ENCODE measurements at places on chromosomes 4 and X.

DNA sequence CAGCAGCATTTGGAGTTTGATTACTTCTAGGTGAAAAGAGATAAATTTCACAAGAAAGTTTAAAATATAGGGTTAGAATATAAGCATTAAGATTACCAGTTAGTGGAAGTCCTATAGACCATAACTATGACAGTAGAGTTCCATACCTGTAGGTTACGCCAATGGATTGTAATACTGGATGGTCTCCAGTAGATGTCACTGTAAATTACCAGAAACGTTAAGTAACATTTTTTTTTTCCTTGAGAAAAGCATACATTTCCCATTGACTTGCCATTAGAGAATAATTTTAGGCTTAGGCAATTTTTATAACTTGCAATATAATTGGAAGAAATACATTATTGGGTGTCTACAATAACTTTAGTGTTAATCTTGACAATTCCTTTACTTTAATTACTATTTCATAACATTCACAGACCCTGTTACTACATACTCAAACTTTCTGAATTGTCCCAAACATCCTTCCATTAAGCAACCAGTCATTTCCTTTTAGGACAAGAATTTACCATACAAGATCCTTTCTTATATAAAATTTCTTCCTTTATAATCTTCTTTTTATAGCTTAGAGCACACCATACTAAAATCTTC lies 304.1 kb upstream of the TECRL start:
- no peak for DNase-seq

GRCh38 chr4:6439120-6439762 lies 33.2 kb downstream of the PPP2R2C start:
- DNase-seq = no peak

GRCh38 chr4:180578175-180578574 lies 1665.0 kb upstream of the TENM3 start:
- no peak for DNase-seq

GRCh38 chr4:75714704-75715103 lies 9.7 kb upstream of the USO1 start:
- DNase-seq = no peak

DNA sequence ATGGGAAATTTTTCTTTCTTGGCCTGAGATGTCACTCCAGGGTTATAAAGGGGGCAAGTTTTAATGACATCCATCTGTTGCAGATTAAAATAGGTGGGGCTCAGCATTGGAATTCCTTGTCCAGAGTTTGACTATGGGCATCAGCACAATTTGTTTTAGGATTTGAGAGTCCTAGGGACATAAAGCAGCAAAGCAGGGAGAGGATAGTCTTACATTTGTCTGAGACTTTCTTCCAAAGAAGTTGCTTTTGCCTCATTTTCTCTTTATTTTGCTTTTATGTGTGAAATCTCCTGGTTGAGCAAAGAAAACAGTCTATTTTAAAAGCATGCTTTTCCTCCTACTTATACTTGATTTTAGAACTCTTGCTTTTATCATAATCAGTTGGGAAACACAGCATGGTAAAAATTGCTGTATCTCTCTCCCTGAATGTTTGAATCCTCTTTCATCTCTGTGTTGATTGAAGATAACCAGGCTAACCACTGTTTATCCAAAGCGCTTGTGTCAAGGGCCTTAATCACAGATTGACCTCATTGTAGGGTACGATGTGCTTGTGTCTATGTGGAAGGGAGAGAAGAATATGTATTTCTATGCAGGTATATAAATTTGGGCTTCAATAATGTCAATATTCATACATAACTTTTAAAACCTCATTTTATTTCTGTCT lies 121.5 kb downstream of the ANK2 start:
- no peak for DNase-seq

GRCh38 chrX:112636288-112636687 lies 43.5 kb downstream of the LHFPL1 start:
- DNase-seq = no peak

GRCh38 chrX:22963196-22963595 lies 36.6 kb upstream of the DDX53 start:
- DNase-seq = no peak

DNA sequence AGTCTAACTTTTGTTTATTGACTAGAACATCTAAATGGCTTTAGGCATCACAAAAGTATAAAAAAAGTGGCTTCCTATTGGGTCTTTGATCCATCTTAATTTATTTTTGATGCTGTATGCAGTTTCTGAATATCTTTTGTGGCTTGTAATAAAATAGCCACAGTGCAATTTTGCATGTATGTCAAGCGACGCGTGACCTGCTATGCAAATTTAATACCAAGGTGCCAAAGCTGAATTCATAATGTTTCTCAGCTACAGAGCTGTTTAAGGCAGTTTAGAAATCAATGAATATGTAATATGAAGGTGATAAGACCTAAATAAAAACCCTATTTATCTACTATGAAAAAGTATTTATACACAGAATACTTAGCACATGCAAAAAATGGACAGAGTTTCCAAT lies 197.8 kb downstream of the AFF2 start:
- DNase-seq = no peak

- DNase-seq = no peak
Measured at GRCh38 chr4:58491620-58492019, 1381.4 kb upstream of the IGFBP7 start.

GRCh38 chr4:6971536-6972374 lies 62.1 kb downstream of the TBC1D14 start:
- no peak for DNase-seq

DNA sequence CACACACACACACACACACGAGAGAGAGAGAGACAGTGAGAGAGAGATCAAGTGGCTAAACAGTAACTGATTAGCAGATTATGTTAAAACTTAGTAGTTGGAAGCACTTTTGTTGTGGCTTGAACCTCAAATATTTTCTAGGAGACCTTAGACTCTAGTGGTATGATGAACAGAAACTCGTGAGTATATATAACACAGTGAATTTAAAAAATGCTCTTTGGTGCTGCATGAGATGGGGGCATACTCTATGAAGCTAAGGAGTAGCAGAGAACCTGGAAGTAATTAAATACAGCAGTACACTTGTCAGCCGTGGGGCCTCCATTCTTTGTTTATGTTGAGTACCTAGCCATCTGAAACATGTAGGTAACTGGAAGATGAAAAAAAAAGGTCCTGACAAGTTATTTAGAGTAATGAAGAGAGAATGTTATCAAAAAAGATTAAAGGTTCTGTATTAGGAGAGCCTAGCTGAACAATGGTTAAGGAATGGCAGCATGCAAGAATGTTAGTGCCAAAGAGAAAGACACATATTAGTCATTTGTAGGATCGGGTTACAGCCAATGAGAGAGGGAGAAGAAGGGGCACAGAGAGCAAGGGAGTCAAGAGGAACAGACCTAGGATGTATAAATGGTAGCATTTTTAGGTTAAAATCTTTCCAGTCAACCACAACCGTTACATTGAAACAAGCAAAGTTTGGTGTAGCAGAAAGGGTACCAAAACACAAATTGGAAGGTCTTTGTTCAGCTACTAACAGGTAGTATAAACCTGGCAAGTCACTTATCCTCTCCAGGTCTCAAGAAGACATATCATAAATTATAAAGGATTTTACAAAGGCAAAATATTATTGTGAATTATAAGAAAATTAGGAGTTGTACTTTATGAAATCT lies 316.7 kb upstream of the DIPK2B start:
- DNase-seq = no peak

- no peak for DNase-seq
Measured at GRCh38 chr4:172826861-172827260, 341.8 kb upstream of the GALNT7 start.

GRCh38 chr4:128776794-128777216 lies 32.7 kb upstream of the JADE1 start:
- no peak for DNase-seq

GRCh38 chr4:186684889-186685309 lies 38.8 kb downstream of the FAT1 start:
- no peak for DNase-seq

- no peak for DNase-seq
Measured at GRCh38 chr4:41528512-41529205, 9.3 kb upstream of the LIMCH1 start.
